Endodermal cell (in vitro differentiated cells): ENCODE measurements at places on chromosomes 12 and 14. TPM values are rescaled to one million over a fixed set of nuclear protein-coding genes. Genes with fewer than 3 reads are reported as not detected.

WSB2 gene
- 56.8 to 61.7 TPM (median 57.3 TPM) in 3 replicates for total RNA-seq

GALNT8 gene
- total RNA-seq: 9.6 and 11.2 TPM in 2 replicates

KRT5 gene
- not detected in 3 replicates for total RNA-seq

GARIN6 gene
- total RNA-seq: not detected in 2 replicates

NINJ2 gene
- total RNA-seq: 0.73 TPM in 1 of 3 replicates, not detected in the others

KRT6A gene
- not detected in 3 replicates for total RNA-seq

KLRB1 gene
- total RNA-seq: not detected in 2 replicates

RHNO1 gene
- total RNA-seq: 70.0 and 72.3 TPM in 2 replicates

RFX4 gene
- total RNA-seq: 0.09 TPM in 1 of 3 replicates, not detected in the others

OVCH1 gene
- 0.13 TPM in 1 of 3 replicates, not detected in the others for total RNA-seq

PTPN6 gene
- 60.8 and 68.0 TPM in 2 replicates for total RNA-seq
